ENCODE measurements at places on chromosomes 4 and X. TPM values are rescaled to one million over a fixed set of nuclear protein-coding genes. Genes with fewer than 3 reads are reported as not detected.

DNA sequence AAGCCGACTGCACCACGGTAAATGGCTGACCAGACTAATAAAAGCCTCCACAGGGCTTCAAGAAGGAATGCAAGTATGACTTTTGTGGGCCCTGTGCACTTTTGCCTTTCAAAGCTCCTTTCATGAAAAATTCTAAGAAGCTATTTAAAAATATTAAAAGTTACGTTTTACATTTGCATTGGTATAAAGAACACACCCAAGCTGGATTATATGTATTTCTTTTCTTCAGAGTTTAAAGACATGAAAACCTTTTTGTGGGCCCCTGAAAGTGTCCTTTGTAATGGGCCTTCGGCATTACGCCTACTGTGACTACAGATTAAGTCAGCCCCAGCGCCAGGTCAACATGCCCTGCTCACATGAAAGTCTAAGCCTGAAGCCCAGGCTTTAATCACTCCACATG, 20.5 kb upstream of the ASB5 start:
- no peaks in the 10 kb centered on the region for H3K27me3 ChIP-seq
- H3K4me1 ChIP-seq, result no peaks in the 10 kb centered on the region
- no peaks in the 10 kb centered on the region for H3K36me3 ChIP-seq

DNA sequence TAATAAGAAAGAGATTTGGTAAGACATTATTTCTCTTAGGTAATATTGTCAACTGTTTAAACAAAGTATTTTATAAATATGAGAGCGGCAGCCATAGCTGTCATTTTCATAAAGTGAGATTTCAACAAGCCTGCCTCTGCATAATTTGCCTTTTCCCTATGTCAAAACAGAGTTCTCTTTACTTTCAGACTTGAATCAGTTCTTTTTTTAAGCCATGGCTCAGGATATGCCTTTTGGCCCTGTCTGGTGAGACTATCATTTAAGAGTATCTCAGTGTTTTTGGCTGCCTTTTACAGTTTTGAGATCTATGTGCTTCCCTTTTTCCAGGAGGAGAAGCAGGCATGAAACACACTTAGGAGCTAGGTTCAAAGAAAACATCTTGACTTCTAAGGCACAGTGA, 7.5 kb upstream of the GUCY1A1 start:
- no peak overlapping the region for H3K4me3 ChIP-seq
- H3K27me3 ChIP-seq, result peaks cover 7% of the 10 kb centered on the region
- DNase-seq, result no peak

DNA sequence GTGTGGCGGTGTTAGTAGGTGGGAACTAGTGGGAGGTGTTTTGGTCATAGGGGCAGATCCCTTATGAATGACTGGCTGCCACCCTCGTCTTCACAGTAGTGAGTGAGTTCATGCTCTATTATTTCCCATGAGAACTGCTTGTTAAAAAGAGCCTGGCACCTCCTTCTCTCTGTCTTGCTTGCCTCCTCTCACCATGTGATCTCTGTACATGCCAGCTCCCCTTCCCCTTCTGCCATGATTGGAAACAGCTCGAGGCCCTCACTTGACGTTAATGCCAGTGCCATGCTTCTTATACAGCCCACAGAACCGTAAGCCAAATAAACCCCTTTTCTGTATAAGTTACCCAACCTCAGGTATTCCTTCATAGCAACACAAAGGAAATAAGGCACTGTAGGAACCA, 21.7 kb downstream of the PNMA6F start:
- no peak for DNase-seq
- no peak overlapping the region for H3K4me3 ChIP-seq
- H3K4me1 ChIP-seq, result no peaks in the 10 kb centered on the region
- no peak overlapping the region for H3K27ac ChIP-seq
- peaks cover 10% of the 10 kb centered on the region for H3K27me3 ChIP-seq

SSX7 gene
- not detected for total RNA-seq

- no peaks in the 10 kb centered on the region for H3K27me3 ChIP-seq
- H3K36me3 ChIP-seq, result no peaks in the 10 kb centered on the region
- H3K27ac ChIP-seq, result no peak overlapping the region
- no peaks in the 10 kb centered on the region for H3K4me1 ChIP-seq
- no peak overlapping the region for H3K4me3 ChIP-seq
These were observed 373.4 kb downstream of the PDGFC start for GRCh38 chr4:156598138-156598681.

DSPP gene
- not detected for total RNA-seq

DNA sequence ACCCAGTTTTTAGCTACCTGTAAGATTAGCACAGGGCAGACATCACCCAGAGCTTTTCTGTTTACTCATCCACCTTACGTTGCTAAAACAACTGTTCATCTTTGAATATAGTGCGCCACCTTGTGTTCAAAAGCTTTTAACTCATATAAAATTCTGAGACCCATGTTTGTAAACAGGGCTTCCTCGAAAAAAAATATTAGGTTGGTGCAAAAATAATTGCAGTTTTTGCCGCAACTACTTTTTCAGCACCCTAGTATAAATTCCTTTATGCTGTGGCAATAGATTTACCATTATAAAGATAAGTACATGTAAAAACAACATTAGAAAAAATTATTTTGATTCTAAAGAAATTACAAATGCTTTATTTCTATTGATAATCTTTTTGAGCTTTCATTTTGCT, 147.9 kb downstream of the LRBA start:
- H3K4me1 ChIP-seq, result no peaks in the 10 kb centered on the region
- H3K36me3 ChIP-seq, result peaks cover 9% of the 10 kb centered on the region
- H3K27me3 ChIP-seq, result no peaks in the 10 kb centered on the region
- H3K27ac ChIP-seq, result no peak overlapping the region

DNA sequence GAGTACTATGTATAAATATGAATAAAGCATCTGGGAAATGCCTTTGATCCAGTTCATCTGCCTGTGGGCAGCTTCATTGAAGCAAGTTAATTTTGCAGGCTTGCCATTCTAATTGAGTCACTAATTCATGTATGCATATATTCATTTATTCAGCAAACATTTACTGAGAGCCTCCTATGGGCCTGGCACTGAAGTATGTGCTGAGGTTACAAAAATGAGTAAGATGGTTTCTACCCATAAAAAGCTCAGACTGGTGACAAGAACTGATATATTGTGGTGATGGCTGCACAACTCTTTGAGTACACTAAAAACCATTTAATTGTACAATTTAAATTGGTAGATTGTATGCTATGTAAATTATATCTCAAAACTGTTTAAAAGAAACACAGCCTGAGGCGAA, 1.1 kb upstream of the MRPL1 start:
- H3K4me1 ChIP-seq, result peaks cover 62% of the 10 kb centered on the region
- peaks cover 4% of the 10 kb centered on the region for H3K27me3 ChIP-seq
- peak; percentile 41 for DNase-seq
- H3K27ac ChIP-seq, result peak overlapping the region; percentile 99
- peaks cover 22% of the 10 kb centered on the region for H3K36me3 ChIP-seq

PNMA6A gene
- 0.56 TPM for total RNA-seq

GRCh38 chrX:71989768-71990426, 79.3 kb downstream of the NHSL2 start:
- no peaks in the 10 kb centered on the region for H3K36me3 ChIP-seq
- H3K4me1 ChIP-seq, result peaks cover 10% of the 10 kb centered on the region
- H3K27me3 ChIP-seq, result no peaks in the 10 kb centered on the region
- no peak overlapping the region for H3K4me3 ChIP-seq
- no peak for DNase-seq

DNA sequence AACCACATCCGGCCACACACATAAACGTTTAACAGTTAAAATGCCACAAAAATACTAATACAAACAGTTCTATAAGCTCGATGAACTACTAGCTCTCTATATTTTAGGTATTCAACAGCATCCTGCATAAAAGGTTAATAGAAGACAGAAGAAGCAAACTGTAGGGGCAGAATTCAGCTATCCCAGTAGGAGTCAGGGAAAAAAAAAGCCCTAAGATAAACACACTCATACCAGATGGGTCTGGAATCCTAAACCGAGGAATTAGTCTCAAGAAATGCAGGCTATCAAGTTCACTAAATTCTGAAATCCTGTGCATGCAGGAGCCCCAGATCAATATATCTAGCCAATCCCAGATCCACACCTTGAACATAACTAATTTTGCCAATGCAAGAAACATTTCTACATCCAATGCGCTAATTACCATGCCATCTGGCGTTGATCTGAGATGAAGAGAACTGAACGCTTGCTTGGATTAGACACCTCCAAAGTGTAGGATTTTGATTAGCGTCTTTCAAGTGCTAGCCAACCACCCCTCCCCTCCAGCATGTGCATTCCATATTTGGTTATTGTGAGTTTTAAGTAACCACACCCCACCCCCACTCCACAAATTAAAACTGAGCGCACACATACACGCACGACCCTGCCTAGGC, 512.2 kb upstream of the INTU start:
- H3K4me1 ChIP-seq, result no peaks in the 10 kb centered on the region
- no peak overlapping the region for H3K4me3 ChIP-seq
- no peaks in the 10 kb centered on the region for H3K36me3 ChIP-seq
- DNase-seq, result no peak
- no peaks in the 10 kb centered on the region for H3K27me3 ChIP-seq

DNA sequence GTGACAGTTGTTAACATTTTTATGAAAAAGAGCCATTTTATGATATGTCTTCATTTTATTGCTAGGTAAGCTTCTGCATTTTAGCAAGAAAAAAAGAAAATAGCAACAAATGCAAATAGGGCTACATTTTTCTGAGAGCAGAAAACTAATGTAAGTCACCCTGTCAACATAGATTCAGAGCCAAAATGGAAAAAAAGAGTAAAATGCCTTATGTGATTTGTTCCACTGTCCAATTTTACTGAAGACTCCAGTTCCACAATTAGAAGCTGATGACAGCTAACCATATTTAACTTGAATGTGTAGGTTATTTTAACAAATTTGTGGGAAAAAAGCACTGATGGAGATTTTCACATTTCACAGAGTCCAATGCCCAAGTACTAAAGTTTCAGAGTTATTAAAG, 772.3 kb downstream of the FAT4 start:
- no peak overlapping the region for H3K4me3 ChIP-seq
- no peaks in the 10 kb centered on the region for H3K27me3 ChIP-seq
- no peak for DNase-seq
- H3K4me1 ChIP-seq, result no peaks in the 10 kb centered on the region
- H3K36me3 ChIP-seq, result no peaks in the 10 kb centered on the region
- H3K27ac ChIP-seq, result no peak overlapping the region

DNA sequence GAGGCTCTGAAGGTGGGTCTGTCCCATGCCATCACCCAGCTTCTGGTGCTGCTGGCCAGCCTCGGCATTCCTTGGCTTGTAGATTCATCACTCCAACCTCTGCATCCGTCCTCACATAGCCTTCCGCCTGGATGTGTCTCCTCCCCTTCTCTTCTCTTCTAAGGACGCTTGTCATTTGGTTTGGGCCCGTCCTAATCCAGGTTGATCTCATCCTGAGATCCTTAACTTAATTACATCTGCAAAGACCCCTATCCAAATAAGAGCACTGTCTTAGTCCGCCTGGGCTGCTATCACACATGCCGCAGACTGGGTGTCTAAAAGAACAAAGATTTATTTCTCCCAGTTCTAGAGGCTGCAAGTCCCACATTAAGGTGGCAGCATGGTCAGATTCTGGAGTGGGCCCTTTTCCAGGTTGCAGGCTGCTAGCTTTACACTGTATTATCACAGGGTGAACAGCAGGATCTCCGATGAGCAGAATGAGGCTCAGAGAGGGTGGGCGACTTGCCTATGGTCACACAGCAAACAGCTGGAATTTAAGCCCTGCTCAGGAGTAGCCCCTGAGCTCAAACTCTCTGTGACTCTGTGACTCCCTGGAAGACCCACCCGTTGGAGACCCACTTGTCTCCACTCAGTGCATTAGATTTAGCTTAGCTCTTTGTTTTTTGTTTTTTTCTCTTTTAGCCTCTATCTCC, 113.1 kb downstream of the STK32B start:
- H3K4me1 ChIP-seq, result no peaks in the 10 kb centered on the region
- H3K4me3 ChIP-seq, result no peak overlapping the region
- H3K27me3 ChIP-seq, result no peaks in the 10 kb centered on the region
- H3K36me3 ChIP-seq, result no peaks in the 10 kb centered on the region

DNA sequence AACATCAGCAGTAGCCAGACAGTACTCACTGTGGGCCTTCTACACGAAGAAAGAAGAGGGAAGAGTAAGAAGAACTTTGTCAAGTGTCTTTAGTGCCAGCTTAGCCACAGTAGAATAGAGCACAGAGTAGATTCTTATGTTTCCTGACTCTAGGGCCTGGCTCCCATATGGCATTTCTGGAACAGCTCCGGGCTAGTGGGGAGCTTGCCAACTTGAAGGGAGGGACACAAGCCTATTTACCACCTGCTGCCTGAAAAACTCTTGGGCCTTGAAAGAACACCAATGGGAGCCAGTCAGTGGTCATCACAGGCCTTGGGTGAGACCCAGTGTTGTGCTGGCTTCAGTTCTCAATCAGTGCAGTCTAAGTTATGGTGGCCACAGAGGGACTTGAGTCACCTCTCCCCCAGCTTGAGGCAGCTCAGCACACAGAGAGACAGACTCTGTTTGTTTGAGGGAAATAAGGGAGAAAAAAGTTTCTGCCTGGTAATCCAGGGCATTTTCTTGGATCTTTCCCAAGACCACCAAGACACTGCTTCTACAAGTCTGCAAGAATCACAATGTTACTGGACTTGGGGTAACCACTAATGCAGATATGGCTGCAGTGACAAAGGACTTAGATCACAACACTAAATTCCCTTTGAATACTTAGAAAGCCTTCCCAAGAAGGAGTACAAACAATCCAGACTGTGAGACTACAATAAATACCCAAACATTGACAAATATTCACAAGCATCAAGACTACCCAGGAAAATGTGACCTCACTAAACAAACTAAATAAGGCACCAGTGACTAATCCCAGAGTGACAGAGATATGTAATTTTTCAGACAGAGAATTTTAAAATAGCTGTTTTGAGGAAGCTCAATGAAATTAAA, 261.0 kb upstream of the NDST3 start:
- no peak for DNase-seq
- no peaks in the 10 kb centered on the region for H3K36me3 ChIP-seq
- H3K4me3 ChIP-seq, result no peak overlapping the region
- no peak overlapping the region for H3K27ac ChIP-seq
- no peaks in the 10 kb centered on the region for H3K27me3 ChIP-seq

DNA sequence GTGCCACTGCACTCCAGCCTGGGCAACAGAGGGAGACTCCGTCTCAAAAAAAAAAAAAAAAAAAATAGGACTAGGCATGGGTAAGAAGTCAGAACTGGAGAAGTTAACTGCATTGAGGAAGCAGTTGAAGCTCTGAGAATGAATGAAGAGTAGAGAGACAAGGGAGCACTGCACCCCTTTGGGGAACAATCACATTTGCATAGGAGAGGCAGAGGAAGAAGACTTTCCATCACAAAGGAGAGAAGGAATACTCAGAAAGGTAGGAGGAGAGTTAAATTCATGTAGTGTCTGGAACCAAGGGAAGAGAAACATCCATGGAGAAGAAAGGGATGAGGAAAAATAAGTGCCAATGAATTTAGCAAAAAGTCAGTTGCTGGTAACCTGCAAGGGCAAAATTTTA, 72.4 kb downstream of the GPC3 start:
- DNase-seq, result no peak
- no peaks in the 10 kb centered on the region for H3K36me3 ChIP-seq
- no peak overlapping the region for H3K4me3 ChIP-seq
- H3K4me1 ChIP-seq, result no peaks in the 10 kb centered on the region
- H3K27me3 ChIP-seq, result no peaks in the 10 kb centered on the region
- H3K27ac ChIP-seq, result no peak overlapping the region

ODAPH gene
- not detected for total RNA-seq

PLXNB3 gene
- total RNA-seq, result 0.69 TPM

GRCh38 chr4:6500481-6501140, 28.2 kb upstream of the PPP2R2C start:
- H3K4me1 ChIP-seq, result no peaks in the 10 kb centered on the region
- H3K4me3 ChIP-seq, result no peak overlapping the region
- H3K27me3 ChIP-seq, result peaks cover 25% of the 10 kb centered on the region
- peaks cover 2% of the 10 kb centered on the region for H3K36me3 ChIP-seq
- no peak for DNase-seq
- H3K27ac ChIP-seq, result no peak overlapping the region
